ENCODE measurements at places on chromosomes 4 and X.

- ATAC-seq = no peak
Measured at GRCh38 chrX:45868425-45868824, 667.7 kb upstream of the DIPK2B start.

DNA sequence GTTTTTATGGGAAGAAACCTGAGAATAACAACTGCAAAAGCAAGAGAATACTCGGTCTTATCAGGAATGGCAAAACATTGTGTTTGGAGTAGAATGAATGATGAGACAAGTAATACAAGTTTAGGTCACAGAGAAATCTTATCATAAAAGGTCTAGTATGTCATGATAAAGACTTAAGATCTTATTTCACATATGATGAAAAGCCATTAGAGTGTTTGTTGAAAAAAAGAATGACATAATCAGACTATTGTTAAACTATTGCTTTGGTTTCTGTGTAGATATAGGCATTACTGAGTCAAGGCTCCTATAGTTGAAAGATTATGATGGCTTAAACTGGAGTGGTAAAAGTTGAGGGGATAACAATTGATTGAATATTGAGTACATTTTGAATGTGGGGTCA lies 603.6 kb downstream of the CCSER1 start:
- ATAC-seq = no peak

GRCh38 chrX:41409006-41409405 lies 38.1 kb upstream of the NYX start:
- ATAC-seq = no peak

DNA sequence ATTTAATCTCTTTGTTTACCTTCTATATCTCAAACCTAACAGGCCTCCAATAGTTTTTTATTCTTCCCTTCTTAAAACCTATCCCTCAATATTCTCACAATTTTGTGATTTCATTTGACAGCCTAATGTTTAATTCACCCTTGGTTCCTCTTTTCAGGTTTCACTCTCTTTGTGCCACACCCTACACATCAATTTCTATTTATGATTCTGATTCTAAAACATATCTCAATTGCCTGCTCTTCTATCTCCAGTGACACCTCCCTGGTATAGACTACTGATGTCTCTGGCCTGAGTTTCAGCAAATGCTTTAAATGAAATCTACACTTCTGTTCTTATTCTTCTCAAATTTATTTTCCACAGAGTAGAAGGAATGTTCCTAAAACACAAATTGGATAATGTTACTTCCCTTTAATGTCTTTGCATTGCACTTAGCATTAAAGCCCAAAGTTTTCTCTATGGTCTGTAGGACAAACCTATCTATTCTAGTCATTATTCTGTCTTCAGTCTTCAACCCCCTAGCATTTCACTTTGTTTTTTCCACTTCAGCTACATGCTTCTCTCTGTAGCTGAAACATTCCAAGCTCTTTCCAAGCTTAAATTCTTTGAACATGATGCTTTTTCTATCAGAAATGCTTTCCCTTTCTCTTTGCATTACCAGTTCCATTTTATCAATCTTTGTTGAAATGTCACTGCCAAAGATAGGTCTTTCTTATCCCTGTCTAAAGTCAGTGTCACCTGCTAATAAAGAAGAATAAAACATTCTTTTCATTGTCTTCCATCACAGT lies 622.0 kb downstream of the CENPC start:
- ATAC-seq = no peak

DNA sequence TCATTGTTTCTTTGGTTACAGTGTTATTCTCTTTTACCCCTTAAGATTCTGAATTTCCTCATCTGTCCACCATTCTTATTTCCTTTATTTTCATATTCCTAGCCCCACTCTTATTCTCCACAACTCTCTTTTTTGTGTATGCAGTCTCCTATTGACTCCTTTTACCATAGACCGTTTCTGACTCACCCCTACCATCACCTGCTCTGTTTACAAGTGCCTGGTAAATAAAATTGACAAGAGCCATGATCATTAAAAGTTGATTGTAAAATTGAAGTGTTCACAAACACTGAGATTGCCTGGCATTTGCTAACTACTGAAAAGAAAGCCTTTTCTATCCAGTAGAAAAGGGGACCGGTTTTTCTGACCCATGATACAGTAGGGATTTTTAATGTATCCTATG lies 54.4 kb downstream of the MRPL1 start:
- ATAC-seq = no peak

DNA sequence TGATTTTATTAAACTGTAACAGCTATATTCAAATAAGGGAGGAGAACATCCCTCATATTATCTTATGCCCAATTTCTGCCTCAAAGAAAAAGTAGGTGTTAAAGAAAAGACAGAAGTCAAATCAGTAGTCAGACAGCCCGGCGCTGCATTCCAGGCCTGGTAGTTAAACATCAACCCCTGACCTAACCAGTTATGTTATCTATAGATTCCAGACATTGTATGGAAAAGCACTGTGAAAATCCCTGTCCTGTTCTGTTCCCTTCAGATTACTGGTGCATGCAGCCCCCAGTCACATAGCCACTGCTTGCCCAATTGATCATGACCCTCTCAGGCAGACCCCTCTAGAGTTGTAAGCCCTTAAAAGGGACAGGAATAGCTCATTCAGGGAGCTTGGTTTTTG lies 269.9 kb upstream of the GALNT7 start:
- ATAC-seq = no peak

GRCh38 chr4:52643785-52644244 lies 15.3 kb downstream of the USP46 start:
- ATAC-seq = peak; percentile 57

- no peak for ATAC-seq
Measured at GRCh38 chr4:16125571-16126445, 42.0 kb upstream of the PROM1 start.

DNA sequence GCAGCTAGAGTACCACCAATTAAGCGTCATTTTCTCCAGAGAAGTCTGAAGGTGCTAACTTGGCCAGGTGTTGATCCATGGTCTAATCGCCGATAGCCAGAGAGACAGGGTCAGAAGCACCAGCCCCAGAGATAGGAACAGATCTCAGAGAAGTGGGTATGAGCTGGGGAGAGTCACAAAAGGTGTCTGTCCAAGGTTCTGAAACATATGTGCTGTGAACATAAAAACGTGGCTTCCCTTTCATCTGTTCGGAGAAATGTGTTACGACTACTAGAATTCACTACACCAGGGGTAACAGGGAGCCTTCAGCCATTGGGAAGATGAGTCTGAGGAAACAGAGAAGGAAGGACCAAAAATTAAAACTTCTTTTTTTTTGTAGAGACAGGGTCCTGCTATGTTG lies 91.3 kb downstream of the FBXL5 start:
- no peak for ATAC-seq

DNA sequence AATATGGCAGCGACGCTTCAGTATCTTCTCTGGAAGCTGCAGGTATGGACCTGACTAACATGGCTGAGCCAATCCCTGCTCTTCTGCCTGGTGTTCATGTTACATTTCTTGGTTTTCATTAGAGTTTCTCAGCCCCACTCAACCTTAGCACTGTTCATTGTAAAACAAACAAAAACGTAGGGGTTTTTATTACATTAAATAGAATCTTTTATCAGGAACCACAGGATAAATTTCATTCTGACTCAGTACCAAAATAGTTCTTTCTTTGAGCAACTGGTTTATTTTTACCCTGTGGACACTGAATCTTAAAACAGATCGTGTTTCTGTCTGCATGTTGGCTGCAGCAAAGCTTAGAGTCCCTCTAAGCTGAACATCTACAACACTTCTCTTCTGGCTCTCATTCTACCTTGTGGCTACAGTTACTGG lies 27.1 kb downstream of the FHIP1A start:
- ATAC-seq = no peak

DNA sequence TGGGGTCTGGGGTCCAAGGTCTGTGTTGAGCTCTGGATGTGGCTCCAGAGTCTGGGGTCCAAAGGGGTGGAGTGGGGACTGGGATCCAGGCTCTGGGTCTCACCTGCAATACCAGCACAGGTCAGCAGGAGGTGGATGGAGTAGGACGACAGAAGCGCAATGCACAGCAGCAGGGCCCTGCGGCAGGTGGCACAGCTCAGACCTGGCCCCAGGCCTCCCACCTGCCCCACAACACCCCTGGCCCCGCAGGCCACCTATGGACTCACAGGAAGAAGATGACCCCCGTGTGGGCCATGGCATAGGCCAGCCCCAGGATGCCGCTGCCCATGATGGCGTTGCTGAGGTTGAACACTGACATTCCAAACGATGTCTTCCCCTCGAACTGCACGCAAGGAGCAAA lies 3.4 kb downstream of the SLC38A5 start:
- no peak for ATAC-seq

GRCh38 chrX:81377329-81377728 lies 175.4 kb downstream of the SH3BGRL start:
- no peak for ATAC-seq

DNA sequence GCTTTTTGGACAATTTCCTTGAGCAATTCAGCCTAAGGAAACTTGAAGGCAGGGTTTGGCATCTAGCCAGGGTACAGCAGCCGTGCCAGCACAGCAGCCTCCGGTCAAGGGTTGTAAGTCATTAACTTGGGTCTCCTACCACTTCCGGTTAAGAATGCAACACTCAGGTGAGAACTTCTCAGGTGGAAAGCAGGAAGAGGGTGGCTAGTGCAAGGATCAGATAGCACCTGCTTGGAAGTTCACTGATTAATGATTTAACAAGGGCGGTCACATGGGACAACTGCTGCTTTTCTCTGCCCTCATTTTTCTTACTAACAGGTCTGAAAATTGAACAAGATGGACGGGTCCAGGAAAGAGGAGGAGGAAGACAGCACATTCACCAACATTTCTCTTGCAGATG lies 30.1 kb upstream of the SCOC start:
- ATAC-seq = no peak

DNA sequence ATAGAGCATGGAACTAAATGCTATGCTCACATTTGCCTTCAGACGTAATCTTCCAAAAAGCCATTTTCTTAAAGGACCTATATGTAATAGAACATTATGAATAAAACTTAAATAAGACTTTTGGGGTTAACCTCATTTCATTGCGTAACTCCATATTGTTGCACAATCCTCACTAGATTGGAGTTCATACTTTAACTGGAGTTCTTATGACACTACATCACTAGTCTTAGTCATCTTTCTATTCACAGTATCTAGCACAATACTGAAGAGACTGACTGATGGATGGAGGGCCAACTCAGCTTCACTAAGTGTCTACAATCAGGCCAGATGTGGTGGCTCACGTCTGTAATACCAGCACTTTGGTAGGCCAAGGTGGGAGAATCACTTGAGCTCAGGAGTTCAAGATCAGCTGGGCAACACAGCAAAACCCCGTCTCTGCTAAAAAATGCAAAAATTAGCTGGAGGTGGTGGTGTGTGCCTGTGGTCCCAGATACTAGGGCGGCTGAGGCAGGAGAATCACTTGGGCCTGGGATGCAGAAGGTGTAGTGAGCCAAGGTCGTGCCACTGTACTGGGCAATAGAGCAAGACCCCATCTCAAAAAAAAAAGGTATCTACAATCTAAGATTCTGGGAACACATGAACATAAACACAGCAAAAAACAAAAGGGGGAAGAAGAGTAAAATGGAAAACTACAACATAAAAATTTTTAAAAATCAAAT lies 80.8 kb upstream of the MAB21L2 start:
- no peak for ATAC-seq

DNA sequence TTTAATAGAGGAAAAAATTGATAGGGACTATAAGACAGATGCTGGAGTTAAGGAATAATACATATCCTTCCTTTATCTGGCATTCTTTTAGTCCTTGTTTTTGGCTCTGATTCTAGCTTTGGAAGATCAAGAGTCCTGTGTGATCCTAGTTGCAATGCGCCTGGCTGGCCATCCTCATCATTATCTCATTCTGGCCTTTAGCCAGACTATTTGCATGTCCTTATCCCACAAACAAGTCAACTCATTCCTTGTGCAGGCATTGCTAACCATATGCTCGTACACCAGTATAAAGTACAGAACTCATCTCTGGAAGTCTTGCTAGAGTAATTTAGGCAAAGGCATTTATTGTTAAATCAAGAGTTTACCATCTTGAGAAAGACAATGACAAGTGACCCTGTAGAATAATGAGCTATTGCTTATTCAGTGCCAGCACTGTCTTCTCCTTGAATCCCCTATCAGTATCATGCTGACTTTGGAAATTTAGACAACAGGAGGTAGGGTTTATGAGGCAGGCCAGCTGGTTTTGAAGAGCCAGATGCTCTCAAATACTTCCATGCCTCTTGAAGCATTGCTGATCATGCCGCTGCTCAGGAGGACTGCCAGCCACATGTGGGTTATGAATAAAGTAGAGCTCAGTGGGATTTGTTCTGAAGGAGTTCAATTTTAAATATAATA lies 1730.3 kb upstream of the TENM3 start:
- no peak for ATAC-seq

- ATAC-seq = no peak
Measured at GRCh38 chr4:20901851-20902250, 201.6 kb downstream of the PACRGL start.

GRCh38 chr4:6388713-6389112 lies 83.7 kb downstream of the PPP2R2C start:
- ATAC-seq = no peak

DNA sequence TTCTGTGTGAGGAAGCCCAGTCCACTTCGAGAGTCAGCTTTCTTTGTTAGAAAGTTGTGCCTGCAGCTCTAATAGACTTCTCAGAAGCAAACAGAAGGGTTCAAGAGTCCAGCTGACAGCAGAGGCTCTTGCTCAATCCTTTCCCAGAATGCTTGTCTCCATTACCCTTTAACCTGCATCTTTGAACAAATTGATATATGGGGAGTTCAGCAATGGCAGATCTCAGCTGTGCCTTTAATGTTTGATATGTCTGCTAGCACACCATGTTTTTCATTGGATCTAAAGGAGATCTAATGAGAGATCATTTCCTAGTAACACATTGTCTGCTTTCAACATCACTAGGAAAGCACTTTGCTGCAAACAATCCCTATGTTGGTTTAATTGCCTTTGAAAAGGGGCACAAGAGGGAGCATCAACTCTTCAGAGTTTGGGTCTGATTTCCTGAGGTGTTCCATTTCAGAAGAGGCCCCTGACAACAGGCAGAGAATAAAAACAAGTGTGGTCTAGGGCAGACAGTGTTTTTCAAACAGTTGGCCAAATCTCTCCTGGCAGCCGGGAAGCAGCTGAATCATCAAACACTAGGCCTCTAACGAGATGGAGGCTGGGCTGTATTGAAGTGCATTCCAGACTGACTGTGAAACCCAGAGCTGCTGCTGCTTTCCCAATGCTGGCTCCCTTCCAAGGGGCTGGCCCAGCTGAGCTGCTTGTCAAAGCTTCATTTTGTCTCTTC lies 55.5 kb downstream of the LUZP4 start:
- ATAC-seq = peak; percentile 95

Measured in gastroesophageal sphincter (tissue), 4 donors.